ENCODE measurements at places on chromosomes 6 and 20.

GRCh38 chr6:139743664-139744437 is 369.4 kb upstream of the CITED2 start:
- DNase-seq: no peak

- no peak for DNase-seq
Measured at GRCh38 chr6:107819964-107820337, 4.2 kb downstream of the SCML4 start.

DNA sequence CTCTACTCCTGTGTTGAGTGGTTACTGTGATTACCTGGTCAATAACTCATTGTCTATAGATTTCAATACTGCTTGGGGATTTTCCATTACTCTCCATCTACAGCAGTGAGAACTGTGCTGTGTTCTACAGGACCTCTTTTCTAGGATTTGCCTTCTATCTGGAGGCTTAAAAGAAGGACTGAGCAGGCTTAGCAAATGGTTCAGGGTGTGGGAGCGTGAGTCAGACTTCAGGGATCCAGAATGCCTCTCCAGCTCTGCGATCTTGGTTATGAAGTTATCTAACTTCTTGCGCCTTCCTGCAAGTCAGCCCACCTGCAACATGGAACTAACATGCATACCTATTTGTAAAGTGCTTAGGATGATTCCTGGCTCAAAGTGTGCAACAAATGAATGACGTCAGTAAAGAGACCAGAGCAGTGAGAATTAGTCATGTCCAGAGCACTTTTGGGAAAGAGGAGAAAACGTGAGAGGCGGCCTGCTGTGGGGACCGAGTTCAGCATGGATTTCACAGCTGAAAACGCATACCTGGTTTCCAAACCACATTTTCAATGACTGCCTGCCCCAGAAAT is 610.1 kb upstream of the CDH4 start:
- no peak for DNase-seq

DNA sequence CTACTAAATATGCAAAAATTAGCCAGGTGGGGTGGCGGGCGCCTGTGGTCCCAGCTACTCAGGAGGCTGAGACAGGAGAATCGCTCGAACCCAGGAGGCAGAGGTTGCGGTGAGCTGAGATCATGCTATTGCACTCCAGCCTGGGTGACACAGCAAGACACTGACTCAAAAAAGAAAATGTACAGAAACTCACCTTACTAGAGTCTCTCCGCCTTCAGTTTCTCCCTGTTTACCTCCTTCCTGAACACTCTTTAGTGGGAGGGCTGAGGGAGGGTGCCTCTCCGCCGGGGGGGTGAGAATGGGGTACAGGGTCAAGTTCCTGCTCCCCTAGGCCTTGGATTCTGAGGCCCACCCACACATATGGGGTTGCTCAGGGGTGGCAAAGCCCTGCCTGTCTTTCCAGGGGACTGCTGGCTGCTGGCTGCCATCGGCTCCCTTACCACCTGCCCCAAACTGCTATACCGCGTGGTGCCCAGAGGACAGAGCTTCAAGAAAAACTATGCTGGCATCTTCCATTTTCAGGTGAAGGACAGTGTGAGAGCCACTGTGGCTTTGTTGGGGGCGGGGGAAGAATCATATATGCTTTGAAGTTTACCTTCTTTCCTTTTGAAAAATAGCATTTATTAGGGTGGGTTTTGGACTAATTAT is 13.4 kb downstream of the CAPN11 start:
- DNase-seq: no peak

DNA sequence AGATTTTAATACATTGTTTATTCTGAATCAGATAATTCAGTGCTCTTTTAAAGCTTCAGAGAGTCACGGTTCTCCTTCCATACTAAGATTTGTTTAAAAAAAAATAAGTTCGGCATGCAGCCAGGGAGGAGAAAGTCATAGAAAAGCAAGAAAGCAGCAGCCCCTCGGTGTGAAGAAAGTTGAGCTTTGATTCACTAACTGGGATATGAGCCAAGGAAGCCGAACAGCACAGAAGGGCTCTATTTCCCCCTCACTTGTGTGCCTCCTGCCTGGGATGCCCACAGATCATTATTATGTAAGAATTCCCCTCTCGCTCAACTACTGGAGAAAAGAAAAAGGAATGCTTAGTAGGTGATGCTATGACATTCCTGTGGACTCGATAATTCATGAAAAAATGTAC is 69.3 kb upstream of the SYNJ2 start:
- no peak for DNase-seq

DNA sequence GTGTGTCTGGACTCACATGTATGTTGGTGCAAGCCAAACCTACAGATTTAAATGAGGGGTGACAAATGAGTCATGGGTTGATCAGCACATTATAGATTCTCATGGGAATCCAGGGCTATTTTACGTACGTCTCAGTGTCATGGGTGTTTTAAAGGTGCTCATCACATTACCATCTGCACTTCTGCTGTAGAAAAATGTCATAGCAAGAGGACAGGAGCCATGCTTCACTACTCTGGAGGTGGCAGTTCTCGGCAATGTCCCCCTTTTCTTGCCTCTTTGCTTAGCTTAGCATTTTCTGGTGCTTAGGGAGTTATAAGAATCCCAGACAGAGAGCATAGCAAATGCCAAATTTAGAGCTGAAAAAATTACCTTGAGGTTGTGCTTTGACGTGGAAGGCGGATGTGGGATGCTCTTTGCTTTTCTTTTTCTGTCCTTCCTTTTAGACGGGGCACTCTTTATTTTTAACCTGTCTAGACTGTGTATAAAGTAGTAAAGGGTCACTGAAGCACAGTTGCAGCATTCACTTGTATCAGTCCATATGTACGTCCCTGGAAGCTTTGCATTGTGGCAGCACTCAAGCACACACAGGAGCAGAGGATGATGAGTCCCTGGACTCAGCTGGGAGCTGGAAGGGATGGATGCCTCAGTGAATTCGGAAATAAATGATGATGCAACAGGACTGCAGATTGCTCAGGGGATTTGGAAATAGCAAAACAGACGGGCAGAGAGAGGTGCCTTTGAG is 139.7 kb downstream of the SYNDIG1 start:
- no peak for DNase-seq

- no peak for DNase-seq
Measured at GRCh38 chr20:62691487-62691886, 17.1 kb upstream of the NTSR1 start.
